Gastroesophageal sphincter (tissue), 4 donors: ENCODE measurements at places on chromosomes 1 and 21. TPM values are rescaled to one million over a fixed set of nuclear protein-coding genes. Genes with fewer than 3 reads are reported as not detected.

The KRTAP22-1 gene
- total RNA-seq, result not detected

The LCA5L gene
- total RNA-seq, result 1.1 TPM

The TGFBR3 gene
- total RNA-seq, result 315 TPM

The BATF3 gene
- 3.9 TPM for total RNA-seq

The IER5 gene
- 15.5 TPM for total RNA-seq

The GBP1 gene
- total RNA-seq, result 20.2 TPM

The SPRR4 gene
- total RNA-seq, result not detected

The ADGRL2 gene
- 68.9 TPM for total RNA-seq

The FCGR3A gene
- total RNA-seq, result 5.4 TPM

The SPRR2F gene
- 7.7 TPM for total RNA-seq

The GPR37L1 gene
- 0.16 TPM for total RNA-seq

The KRTAP19-3 gene
- 1.7 TPM for total RNA-seq

The LRRC8B gene
- 4.7 TPM for total RNA-seq

The TTC39A gene
- total RNA-seq, result 0.46 TPM

The KLF17 gene
- 0.13 TPM for total RNA-seq

The ASPM gene
- 0.96 TPM for total RNA-seq

The PLEKHO1 gene
- 358 TPM for total RNA-seq

The GBP4 gene
- total RNA-seq, result 4.0 TPM

The DCDC2B gene
- total RNA-seq, result not detected

The TRIM58 gene
- total RNA-seq, result 9.1 TPM

The HRNR gene
- total RNA-seq, result not detected

The CAPN8 gene
- total RNA-seq, result not detected

The SLC25A44 gene
- total RNA-seq, result 17.0 TPM

The MX2 gene
- 7.3 TPM for total RNA-seq

The DPT gene
- total RNA-seq, result 119 TPM

The CCDC185 gene
- total RNA-seq, result not detected

The PDPN gene
- 14.6 TPM for total RNA-seq

The BCL2L15 gene
- 0.27 TPM for total RNA-seq

The DENND1B gene
- total RNA-seq, result 11.5 TPM

The NFASC gene
- total RNA-seq, result 39.0 TPM

The TMEM54 gene
- 138 TPM for total RNA-seq

The HTR6 gene
- total RNA-seq, result not detected

The TXNIP gene
- total RNA-seq, result 2,554 TPM

The EXTL1 gene
- 0.81 TPM for total RNA-seq

The OBSCN gene
- total RNA-seq, result 11.1 TPM

The GON4L gene
- 39.8 TPM for total RNA-seq

The PTAFR gene
- total RNA-seq, result 3.3 TPM

The GJA9 gene
- total RNA-seq, result not detected

The SPATA1 gene
- total RNA-seq, result 1.2 TPM

The STRIP1 gene
- 29.3 TPM for total RNA-seq

The CLEC20A gene
- total RNA-seq, result not detected

The TTLL7 gene
- total RNA-seq, result 125 TPM

The DNAJC28 gene
- 4.1 TPM for total RNA-seq

The PTPRC gene
- total RNA-seq, result 6.1 TPM
